ENCODE measurements at places on chromosomes 16 and 17. TPM values are rescaled to one million over a fixed set of nuclear protein-coding genes. Genes with fewer than 3 reads are reported as not detected.
A peak's percentile ranks its signal among the peaks of the same experiment; 100 is the strongest.

The PLA2G10 gene
- not detected for total RNA-seq

The SLC4A1 gene
- total RNA-seq, result 0.08 TPM

DNA sequence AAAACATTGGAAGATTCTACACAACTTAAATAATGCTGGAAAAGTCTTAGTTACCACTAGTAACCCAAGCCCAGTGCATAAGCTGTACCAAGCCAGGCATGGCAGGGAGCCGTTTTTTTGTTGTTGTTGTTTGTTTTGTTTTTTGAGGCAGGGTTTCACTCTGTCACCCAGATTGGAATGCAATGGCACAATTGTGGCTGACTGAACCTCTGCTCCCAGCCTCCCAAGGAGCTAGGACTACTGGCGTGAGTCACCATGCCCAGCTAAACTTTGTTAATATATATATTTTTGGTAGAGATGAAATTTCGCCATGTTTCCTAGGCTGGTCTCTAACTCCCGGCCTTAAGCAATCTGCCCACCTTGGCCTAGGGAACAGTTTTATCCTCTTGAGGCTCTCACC lies 564 bp upstream of the TMIGD1 start:
- no peak for DNase-seq

- no peak for DNase-seq
Observed at GRCh38 chr17:78179372-78179771, 7.5 kb downstream of the TK1 start.

GRCh38 chr17:50151041-50151936 lies 812 bp upstream of the PPP1R9B start:
- peak; percentile 95 for DNase-seq

- DNase-seq, result no peak
Observed at GRCh38 chr17:73783945-73784603, 139.8 kb upstream of the SDK2 start.

GRCh38 chr17:42198897-42199296 lies 4.6 kb upstream of the GHDC start:
- DNase-seq, result no peak

All from Right ventricle myocardium inferior (tissue), 1 donor.